MCF 10A (cell line): ENCODE measurements at places on chromosomes 1 and 21. TPM values are rescaled to one million over a fixed set of nuclear protein-coding genes. Genes with fewer than 3 reads are reported as not detected.

Gene PADI3
- total RNA-seq = 0.12 TPM in 1 of 2 replicates, not detected in the other

- DNase-seq = no peak
Measured at GRCh38 chr1:198903621-198904020, 264.8 kb downstream of the PTPRC start.

- no peak for DNase-seq
Measured at GRCh38 chr1:31415658-31416057, 2.6 kb downstream of the SERINC2 start.

GRCh38 chr1:78301141-78301540, 189.6 kb upstream of the PTGFR start:
- DNase-seq = peak; percentile 73

DNA sequence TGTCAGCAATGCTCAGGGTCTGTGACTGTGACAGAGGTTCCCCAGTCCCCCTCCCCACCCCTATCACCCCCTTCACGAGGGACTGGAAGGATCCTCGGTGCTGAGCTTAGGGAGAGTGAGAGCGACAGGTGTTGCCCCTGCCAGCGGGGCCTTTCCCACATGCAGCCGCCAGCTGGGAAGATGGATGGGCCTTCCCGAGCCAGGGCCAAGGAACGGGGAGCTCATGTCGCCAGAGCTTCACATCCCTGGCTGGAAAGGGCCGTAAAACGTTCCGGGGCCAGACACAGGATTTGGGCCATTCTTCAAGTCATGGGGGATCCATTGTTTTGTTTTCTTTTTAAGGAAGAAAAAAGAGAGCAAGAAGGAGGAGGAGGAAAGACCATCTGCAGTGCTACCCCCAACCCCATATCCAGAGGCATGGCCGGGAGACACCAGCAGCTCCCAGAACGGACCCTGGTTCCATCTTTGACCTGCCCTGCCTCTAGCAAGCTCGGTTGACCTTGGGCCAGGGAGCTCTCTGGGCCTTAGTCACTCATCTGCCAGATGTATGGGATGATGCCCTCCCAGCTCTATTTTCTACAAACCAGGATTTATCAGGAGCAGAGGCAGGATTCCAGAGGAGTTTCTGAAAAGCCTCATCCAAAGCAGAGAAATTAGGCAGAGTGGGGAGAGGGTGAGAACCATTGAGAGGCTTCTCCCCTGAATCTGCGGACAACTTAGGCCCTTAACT, 54.1 kb downstream of the TAS1R2 start:
- DNase-seq = no peak

DNA sequence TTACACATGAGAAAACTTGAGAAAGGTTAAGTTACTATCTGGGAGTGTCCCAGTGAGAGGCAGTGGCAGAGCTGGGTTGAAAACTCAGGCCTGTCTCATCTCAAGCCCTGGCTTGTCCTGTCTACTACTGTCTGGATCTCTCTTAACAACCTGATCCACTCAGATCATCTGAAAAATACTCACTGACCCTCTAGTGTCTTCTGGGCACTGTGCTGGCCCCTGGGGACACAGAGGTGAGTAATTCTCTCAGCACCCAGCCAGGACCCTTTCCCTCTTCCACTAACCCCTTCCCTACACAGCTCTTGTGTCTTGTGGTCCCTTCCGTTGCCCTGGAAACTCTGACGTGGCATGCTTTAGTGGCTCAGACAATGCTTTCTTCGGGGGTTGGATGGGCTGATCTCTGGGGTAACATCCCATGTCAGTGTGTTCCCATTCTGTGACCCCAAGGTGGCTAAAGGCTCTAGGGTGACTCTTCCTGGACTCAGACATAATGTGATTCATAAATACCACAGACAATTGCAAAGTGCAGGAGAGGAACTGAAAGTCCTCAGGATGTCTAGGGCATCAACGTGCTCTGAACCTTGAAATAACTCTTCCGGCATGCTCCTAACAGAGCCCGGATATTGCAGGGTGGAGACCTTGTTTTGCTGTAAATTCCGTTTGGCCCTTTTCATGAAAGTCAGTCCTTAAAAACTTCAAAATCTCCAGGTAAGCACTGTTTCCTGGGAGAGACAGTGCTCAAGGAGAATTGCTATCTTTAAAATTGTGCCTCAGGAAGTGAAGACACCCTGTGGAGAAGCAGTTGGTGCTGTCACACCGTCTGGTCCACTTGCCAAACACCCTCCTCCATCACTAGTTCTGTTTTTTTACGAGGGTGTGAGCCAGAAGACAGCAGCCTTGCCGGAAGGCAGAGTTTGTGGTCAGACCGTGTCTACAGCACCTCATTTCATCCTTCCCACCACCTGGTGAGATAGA, 4.0 kb downstream of the SHISAL2A start:
- peak; percentile 27 for DNase-seq

DNA sequence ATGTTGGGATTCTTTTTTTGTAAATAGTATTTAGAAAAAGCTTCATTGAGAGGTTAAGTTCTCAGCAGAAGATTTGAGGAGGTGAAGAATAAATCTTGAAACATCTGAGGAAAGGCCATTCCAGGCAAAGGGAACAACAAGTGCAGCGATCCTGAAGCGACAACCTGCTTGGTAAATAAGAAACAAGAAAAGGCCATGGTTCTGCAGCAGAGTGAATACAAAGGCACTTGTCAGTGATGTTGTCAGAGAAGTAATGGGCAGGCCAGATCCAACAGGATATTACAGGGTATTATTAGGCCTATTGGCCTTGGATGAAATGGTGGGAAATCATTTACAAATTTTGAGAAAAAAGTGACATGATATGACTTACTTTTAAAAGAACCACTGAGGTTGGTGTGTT, 960.0 kb downstream of the PLA2G4A start:
- no peak for DNase-seq

GRCh38 chr1:231313661-231314060, 24.0 kb downstream of the EXOC8 start:
- no peak for DNase-seq

GRCh38 chr1:104787866-104788510, 1038.3 kb downstream of the AMY1C start:
- DNase-seq = no peak

DNA sequence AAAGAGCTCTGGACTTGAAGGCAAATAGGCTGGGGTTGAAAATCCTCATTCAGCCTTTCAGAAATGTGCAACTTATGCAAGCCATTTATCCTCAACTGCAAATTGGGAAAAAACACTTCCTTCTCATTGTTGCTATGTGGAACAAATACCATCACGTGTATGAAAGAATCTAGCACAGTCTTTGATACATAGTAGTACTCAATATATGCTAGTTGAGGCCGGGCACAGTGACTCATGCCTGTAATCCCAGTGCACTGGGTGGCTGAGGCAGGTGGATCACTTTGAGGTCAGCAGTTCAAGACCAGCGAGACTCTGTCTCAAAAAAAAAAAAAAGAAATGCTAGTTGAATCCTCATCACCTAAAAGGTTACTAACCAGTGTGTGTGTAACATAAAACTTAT, 8.2 kb downstream of the PI4KB start:
- DNase-seq = no peak

DNA sequence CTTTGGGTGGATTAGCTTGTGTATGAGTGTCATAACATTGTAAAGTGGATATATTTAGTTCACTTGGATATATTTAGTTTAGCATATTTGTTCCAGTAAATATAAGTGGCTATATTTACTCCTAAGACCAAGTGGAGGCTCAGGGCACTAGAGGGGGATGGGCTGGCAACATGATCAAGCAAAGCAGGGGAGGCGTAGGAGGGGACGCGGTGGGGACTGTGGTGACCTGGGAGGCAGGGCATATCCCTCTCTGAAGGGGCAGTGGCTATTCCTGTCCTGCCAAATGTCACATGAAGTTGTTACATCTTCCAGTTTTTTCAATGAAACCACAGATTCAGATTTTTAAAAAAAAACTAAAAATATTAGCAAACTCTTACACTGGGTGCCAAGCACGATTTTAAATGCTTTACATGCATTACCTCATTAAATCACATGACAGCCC, 51.9 kb upstream of the EDN2 start:
- DNase-seq = no peak

- peak; percentile 84 for DNase-seq
Measured at GRCh38 chr1:13899856-13900255, 199.9 kb downstream of the PRDM2 start.

- peak; percentile 93 for DNase-seq
Measured at GRCh38 chr1:232952514-232953499, 2.4 kb downstream of the NTPCR start.

DNA sequence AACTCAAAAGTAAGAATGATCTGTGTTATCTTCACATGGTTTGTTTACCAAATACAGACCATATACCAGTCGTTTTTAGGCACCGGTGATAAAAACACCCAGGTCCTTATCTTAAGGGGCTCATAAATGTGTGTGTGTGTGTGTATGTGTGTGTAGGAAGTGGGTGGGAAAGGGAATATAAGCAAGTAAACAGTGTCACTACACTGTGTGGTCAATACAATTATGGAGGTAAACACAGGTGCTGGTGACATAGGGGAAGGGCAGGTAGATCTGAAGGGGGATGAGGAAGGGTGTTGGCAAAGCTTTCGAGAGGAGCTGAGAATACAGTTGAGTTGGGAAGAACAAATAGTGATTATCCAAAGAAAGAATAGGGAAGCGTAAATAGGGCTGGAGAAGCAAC, 19.1 kb upstream of the MRPS6 start:
- no peak for DNase-seq
